ENCODE measurements at places on chromosomes 3 and 15.

- DNase-seq = no peak
Measured at GRCh38 chr3:31002730-31003129, 108.3 kb upstream of the GADL1 start.

DNA sequence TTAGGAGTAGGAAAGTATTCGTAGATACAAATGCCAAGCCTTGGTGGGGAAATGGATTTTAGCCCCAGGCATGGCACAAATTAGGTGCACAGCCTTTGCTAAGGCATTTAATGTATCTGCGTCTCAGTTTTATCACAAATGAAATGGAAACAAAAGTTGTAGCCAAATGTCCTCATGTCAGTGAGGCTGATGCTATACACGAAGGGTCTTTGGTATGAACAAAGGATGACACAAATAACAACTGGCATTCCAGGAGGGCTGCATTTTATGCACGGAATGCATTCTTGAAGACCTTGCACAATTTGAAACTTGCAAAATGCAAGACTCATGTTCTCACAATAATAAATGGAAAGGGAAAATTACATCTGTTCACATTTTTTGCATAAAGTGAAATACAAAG, 181.9 kb downstream of the SV2B start:
- no peak for DNase-seq

DNA sequence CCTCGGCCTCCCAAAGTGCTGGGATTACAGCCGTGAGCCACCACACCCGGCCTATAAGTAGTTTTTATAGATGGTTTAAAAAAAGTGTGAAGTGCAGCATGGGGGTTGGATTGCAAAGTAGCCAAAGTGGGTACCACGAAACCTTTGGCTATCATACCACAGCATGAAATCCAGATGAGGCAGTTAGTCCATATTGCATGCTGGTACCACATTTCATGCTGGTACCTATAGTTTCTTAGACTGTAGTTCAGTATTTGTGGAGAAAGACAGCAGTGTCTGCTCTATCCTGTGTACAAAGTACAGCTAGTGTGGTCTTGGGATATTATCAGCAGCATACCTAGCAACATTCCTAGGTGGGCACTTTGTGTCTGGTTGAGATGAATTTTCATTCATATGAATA, 11.8 kb downstream of the ZNF609 start:
- DNase-seq = no peak

- DNase-seq = no peak
Measured at GRCh38 chr3:56874269-56874668, 72.5 kb upstream of the ARHGEF3 start.

DNA sequence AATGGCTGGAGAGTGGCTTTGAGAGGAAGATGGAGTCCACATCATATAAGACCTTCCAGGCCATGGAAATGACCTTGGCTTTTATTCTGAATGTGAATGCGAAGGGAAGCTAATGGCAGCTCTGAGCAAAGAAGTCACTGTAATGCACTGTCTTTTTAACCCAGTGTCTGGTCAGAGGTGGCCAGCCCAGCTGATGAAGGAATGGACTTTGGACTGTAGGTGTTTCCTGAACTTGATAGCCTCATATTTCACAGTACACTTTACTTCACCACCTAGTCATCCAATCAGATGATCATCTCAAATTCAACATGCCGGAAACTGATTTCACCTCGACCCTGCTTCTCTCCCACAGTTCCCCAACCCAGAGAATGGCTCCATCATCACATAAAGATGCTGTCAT, 33.4 kb downstream of the DCLK3 start:
- no peak for DNase-seq

DNA sequence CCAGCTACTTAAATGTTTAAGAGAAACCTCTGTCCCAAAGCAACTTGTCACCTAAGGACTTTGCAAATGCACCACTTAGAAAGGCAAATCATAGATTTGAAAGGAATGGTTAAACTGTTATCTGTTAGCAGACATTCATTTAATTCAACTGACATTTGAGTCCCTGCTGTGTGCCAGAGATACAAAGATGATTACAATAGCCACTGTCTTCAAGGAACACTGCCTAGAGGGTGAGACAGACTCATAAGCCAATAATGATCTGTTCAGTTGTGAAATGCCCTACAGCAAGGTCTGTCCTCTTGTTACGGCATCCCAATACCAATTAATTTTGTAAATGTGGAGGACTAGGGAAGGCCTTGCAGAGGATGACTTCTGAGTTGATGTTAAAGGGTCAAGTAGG, 113.1 kb downstream of the ATG7 start:
- no peak for DNase-seq

DNA sequence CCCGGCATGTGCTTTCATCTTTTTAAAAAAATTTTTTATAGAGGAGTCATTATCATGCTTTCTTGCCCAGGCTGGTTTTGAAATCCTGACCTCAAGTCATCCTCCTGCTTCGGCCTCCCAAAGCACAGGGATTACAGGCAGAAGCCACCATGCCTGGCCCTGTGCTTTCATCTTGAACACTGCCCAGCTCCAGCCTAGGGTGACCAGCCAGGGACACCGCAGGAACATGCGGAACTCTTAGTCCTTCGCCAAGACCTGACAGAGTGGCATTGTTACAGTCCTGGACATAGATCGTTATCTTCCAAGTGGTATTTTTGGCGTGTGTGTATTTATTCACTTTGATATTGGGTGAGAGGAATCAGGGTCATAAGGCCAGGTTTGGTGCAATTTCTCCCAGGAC, 7.9 kb upstream of the FURIN start:
- no peak for DNase-seq

GRCh38 chr3:146271180-146271579, 20.3 kb upstream of the PLSCR4 start:
- no peak for DNase-seq

GRCh38 chr3:51819709-51820406, 40.8 kb upstream of the IQCF6 start:
- DNase-seq = peak; percentile 59

GRCh38 chr3:35772381-35773015, 133.2 kb downstream of the ARPP21 start:
- no peak for DNase-seq

DNA sequence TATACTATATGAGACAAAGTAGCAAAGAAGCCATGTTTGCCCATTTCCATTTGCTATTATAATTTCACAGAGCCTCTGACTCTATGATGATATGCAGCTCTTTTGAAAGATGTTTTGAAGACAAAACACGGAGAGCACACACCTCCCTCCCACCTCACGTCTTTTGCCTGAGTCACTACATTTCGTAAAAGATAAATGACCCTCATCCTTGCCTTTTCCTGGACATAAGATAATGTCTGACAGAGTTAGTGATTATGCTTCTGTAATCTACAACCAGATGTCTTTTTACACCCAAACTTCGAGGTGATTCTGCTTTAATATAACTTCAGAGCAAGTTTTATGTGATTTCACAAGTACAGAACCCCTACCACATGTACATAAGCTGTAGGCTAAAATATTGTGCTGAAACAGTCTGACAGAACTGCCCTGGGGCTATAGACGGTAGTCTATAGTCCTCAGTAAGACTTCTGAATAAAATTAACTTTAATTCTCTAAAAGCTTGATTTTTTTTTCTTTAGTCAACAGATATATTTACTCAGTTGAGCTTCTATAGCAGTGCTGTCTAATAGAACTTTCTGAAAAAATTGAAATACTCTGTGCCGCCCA, 99.9 kb downstream of the CD200R1L start:
- DNase-seq = no peak

DNA sequence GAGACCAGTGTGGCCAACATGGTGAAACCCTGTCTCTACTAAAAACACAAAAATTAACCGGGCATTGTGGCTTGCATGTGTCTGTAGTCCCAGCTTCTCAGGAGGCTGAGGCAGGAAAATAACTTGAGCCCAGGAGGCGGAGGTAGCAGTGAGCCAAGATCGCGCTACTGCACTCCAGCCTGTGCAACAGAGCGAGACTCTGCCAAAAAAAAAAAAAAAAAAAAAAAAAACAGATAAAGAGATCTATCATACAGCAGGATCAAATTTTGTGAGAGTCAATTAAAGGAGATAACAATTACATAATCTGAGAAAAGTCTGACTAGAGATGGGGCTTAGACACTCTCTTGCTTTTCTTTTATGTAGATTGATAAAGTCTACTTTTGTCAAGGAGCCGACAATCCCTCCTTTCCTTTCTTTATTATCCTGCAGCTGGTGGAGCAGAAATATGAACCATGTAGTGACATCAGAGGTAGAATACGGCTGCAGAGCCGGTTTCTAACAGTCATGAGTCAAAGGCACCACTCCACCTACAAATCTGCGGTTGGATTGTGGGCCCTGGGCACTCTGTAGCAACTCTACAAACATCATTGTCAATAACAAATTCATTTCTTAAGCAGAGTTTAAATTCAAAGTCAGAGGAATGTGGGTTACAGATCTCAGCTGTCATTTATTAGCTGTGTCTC, 9.0 kb downstream of the C2CD4A start:
- DNase-seq = no peak

DNA sequence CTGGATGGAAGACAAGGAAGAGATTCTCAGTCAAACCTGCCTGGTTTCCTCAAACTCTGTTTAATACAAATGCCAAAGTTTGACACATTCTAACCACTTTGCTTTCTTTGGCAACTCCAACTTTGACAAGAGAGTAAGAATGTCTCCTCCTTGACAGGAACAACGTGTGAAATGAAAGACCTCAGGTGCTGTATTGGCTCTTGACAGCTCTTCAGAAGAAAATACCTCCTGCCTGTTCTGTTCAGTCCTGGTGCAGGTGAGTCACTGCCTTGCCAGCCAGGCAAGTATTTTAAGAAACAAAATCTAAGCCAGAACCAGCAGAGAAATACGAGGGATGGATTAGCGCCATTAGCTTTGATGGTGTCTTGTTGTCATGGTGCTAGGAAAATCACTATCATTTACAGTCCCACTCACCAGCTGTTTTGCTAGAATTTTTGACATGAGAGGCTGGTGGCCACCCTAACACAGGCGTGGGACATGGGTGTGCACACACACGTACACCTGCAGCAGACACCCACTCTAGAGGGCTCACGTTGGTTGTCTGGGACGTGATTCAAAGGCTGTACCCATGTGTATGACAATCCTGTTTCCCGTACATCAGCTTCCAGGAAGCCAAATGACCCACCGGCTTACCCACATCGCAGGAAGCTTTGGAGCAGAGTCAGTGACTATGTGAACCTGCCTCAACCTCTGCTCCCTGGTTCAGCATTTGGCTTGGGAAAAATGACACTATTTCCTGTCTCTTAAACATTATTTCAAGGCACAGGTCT, 60.4 kb downstream of the CCNL1 start:
- no peak for DNase-seq

- no peak for DNase-seq
Measured at GRCh38 chr3:190385731-190386688, 2.0 kb upstream of the CLDN16 start.

GRCh38 chr15:71111950-71112349, 3.3 kb upstream of the THSD4 start:
- no peak for DNase-seq

GRCh38 chr15:57611938-57612337, 20.2 kb downstream of the MYZAP start:
- DNase-seq = no peak

DNA sequence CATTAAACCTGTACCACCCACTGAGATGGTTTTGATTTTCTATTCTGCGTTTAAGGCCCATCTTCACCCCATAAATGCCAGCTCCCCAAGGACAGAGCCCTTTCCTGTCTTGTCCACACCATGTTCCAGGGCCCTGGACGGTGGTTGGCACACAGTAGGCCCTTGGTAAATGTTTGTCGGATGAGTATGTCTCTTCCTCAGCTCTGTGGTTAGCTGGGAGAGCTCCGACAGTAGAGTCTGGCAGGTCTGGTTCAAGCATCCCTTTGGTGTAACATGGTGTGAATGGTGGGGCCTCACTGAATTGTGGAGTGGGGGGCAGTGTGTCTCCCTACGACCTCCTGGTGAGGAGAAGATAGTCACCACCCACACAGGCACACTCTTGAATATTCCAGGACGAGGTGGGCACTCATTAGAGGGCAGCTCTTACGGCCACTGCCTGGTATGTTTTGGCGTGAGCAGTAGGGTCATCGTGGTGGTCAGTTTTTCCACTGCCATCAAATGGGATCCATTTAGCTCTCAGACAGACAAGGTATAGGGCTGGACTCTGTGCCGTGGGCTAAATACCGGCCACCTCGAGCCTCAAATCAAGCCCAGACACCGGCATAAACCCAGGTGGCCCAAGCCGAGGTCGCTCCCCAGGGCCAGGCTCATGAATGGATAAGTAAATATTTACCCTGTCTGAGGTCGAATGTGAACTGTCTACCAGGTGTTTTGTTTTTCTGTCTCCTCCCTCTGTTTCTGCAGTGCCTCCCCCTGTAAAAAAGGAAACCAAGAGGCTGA, 61.3 kb downstream of the SMAD3 start:
- DNase-seq = no peak

GRCh38 chr15:43794269-43795037, 2.3 kb downstream of the SERF2 start:
- DNase-seq = no peak

DNA sequence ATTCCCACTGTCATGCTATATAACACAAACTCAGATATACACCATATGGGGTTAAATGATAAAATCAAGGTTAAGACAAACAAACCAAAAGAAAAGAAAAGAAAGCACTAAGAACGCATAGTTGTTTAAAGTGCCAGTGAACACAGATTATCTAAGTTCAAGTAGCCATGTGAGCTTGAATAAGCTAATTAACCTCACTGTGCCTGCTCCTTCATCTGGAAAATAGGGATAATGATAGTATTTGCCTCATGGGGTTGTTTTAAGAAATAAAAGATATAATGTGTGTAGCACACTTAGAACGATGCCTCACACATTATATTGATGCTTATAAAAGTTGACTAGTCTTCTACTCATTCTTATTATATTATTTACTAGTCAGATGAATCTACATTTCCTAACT, 72.6 kb upstream of the IL12A start:
- DNase-seq = no peak

DNA sequence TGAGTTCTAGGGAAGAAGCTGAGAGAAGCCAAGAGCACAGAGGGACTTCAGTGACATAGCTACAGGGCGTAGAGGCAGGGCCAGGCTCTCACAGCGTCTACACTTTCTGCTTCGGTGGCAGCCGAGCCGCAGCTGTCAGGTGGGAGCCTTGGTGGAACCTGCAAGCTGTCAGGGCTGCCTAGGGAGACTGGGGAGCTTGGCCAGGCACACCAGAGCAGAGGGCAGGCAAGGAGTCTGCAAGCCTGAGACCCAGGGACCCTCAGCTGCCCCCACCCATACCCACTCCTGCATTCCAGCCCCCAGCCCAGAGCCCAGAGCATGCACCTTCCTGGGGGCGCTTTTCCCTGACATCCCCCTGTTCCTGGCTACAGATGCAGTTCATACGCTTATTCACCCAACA, 13.4 kb upstream of the KLF15 start:
- DNase-seq = no peak

GRCh38 chr15:26242565-26243071, 379.5 kb upstream of the ATP10A start:
- no peak for DNase-seq

- no peak for DNase-seq
Measured at GRCh38 chr3:71495708-71496472, 87.6 kb downstream of the FOXP1 start.

DNA sequence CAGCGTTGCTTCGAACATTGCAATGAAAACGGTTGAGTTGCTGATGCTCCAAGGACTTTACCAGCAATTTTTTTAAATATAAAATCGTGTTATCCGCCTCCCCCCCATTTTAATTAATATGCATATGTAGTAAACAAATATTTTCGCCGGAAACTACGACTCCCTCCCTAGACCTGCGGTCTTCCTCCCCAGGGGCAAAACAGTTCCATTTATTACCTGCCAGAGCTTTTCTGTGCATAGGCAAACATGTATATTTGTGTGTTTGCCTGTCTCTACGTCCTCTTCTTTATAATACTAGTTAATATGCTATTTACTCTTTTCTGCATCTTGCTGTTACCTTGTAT, 593 bp upstream of the RSL24D1 start:
- DNase-seq = no peak
